CD4-positive, alpha-beta T cell treated with Interleukin-12 subunit alpha and Interleukin-12 subunit beta, for 1 hour (primary cell): ENCODE measurements at places on chromosomes 2 and 18.

DNA sequence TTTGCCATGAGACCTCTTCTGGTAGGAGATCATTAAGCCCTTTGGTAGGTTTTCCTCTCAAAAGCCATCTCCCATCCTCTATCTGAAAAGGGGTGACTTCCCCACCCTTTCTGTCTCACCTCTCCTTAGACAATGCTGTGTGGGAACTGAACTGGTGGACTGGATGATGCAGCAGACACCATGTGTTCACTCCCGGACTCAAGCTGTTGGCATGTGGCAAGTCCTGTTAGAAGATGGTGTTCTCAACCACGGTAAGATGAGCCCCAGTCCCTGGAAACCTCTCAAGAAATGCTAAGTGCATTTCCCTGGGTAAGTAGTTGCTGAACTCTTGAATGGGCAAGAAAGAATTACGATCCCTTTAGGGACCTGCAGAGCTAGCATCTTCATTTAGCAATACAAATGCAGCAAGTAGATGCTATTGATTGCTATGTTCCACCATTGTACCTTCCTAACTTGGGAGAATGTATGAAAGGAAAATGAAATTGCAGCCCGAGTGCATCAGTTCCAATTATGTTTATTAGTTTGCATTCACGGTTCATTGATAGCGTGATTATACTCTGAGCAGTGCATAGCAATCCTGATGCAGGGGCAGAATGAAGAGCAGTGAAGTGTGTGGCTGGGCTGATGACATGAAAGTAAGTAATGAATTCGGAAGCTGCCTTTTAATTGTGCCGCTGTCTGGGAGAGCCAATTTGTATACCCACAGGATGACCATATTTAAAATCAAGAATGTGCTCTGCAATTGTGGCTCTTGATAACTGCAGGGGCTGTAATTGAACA, 110.0 kb upstream of the MAP3K20 start:
- no peak for DNase-seq

DNA sequence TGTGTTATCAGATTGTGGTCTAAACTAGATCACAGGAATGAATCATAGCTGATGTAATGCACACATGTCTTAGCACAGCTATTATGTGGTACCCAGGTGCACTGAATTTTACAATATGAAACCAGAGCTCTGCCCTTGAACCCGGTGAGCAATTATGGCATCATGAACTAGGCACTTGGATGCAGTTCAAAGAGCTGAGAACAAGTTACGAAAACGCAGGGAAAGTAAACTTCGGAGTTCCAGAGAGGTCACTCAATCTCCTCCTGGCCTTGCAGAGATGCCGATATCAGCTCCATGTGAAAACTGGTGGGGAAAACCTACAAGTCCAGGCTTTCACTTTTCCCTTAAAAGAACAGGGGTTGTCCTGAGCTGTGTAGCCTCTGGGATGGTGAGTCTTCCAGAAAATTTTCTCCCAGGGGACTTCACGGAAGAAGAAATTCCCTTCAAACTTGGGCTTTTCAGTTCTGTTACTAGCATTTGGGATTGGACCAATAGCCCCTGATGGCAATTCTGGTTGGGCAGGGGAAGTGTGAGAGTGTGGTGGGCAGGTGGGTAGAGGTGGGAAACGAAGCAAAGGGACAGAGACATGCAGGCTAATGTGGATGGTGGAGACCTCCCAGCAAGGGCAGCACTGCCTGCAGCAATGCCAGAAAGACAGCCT, 71.1 kb upstream of the SH3BP4 start:
- DNase-seq: no peak

GRCh38 chr2:239803102-239803765, 221.9 kb downstream of the NDUFA10 start:
- DNase-seq: no peak

- no peak for DNase-seq
Observed at GRCh38 chr18:52242711-52243110, 97.3 kb upstream of the DCC start.

GRCh38 chr2:226813148-226813701, 13.6 kb upstream of the IRS1 start:
- DNase-seq: no peak

GRCh38 chr18:2559249-2559648, 12.1 kb downstream of the METTL4 start:
- DNase-seq: no peak

DNA sequence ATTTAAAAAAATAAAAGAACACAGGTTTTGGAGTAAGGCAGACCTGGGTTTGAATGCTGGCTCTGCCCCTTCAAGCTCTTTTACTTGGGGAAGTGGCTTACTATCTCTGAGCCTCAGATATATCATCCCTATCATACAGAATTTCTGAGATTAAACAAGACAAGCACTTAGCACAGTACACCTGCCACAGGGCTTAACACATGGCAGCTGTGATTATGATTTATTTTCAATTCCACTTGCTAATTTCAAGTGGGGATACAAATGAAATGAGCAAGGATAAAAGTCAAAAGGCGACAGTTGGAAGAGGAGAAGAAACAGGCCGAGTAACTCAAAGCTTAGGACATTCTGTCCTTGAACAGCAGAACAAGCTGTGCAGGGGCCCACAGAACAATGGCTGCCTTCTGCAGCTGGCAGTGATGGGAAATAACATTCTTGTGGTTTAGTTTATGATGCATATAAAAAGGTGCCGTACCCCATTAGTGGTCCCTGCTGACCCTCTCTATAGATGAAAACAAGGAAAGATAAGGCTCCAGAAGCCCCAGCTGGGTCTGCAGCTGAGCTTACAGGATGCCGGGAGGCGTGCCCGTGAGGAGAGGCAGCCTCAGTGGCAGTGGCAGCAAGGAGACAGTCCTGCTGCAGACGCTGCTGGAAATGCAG, 45.3 kb downstream of the KIF3C start:
- no peak for DNase-seq

- no peak for DNase-seq
Observed at GRCh38 chr2:200752332-200752731, 59.4 kb upstream of the BZW1 start.

GRCh38 chr2:214019229-214019972, 391.5 kb upstream of the VWC2L start:
- no peak for DNase-seq

DNA sequence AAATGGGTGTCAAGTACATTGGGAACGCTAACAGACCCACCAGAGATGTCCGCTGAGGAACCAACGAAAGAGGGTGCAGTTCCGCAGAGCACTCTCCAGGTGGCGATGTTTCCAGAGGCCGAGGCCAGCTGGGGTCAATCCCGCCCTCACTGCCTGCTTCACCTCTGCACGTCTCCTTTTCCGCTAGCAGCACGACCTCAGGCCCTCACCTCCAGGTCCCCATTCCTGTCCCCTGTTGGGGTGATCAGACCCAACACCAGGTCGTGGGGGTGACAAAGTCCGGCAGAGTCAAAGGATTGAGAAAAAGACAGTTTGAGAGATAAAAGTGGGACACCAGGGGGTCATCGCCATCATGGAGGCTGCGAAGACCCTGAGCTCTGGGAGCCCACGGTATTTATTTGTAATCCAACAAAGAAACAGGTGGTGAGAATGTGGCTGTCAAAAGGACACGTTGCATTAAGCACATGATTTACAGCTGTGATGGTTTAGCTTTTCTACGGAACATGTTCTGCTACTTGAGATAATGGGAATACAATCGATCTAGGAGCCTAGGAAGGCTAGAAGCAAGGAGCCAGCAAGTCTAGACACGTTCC, 27.3 kb downstream of the ZAP70 start:
- peak; percentile 54 for DNase-seq

DNA sequence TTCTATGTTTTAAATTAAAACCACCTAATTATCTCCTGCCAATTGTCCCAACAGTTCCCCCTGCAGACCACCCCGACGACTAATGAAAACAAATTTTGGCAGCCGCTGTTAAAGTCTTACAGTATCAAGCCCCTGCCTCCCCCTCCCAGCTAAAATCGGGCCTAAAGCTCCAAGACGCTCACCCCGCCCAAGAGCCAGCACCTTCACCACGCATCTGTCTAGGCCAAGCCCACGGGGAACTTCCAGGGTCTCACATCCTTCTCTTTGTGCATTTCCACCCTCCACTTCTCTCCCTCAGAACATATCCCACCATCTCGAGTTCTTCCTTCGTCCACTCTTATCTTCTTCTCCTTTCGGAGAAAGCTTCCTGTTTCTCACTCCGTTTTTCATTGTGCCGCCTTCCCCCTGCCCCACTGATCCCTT, 445 bp downstream of the PRPF40A start:
- DNase-seq: no peak

DNA sequence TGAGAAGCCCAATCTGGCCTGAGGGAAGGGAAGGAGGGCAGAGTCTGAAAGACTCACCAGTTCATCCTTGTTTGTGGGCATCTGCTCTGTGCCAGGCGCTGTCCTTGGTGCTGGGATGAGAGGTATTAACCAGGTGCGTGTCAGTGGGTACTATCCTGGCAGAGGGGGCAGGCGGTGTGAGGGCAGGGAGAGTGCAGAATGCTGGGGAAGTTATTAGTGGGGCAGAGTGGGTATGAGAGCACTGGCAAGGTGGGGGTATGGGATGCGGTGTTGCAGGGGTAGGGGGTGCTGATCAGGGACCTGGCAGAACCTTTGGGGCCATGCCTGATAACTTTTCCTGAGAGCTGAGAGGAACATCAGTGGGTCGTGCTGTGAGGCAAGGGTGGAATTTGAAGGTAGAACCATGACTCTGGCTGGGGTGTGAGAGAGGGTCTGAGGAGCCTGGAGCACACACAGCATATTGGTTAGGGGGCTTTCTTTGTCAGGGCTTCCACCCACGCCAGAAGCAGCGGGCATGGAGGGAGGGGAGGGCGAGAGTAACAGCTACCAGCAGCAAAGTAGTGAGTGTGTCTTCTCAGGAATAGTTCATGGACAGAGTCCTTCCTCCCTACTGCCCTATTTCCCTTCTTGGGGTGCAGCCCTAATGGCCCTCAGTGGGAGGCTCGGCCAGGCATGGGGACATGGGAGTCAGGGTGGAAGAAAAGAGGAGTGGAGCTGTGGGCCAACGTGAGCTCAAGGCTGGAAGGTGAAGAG, 290.7 kb downstream of the CYP26B1 start:
- no peak for DNase-seq

DNA sequence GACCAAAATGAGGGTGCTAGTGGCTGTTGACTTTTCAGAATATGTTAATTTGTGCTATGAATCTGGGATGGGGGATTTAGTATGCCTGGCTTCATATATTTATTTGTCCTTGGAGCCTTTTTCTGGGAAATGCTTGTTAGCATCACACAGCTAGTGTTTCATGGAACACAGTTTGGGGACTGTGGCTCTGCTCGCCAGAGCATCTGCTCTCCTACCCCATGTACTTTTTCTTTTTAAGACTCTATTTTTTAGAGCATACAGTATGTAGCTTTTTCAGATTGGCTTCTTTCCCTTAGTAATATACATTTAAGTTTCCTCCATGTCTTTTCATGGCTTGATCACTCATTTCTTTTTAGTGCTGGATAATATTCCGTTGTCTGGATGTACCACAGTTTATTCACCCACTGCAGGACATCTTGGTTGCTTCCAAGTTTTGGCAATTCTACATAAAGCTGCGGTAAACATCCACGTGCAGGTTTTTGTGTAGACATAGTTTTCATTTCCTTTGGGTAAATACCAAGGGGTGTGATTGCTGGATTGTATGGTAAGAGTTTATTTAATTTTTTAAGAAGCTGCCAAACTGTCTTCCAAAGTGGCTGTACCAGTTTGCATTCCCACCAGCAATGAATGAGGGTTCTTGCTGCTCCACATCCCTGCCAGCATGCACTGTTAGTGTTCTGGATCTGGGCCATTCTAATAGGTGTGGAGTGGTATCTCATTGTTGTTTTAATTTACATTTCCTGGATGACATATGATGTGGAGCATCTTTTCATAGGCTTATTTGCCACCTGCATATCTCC, 44.1 kb downstream of the EFR3B start:
- DNase-seq: no peak

DNA sequence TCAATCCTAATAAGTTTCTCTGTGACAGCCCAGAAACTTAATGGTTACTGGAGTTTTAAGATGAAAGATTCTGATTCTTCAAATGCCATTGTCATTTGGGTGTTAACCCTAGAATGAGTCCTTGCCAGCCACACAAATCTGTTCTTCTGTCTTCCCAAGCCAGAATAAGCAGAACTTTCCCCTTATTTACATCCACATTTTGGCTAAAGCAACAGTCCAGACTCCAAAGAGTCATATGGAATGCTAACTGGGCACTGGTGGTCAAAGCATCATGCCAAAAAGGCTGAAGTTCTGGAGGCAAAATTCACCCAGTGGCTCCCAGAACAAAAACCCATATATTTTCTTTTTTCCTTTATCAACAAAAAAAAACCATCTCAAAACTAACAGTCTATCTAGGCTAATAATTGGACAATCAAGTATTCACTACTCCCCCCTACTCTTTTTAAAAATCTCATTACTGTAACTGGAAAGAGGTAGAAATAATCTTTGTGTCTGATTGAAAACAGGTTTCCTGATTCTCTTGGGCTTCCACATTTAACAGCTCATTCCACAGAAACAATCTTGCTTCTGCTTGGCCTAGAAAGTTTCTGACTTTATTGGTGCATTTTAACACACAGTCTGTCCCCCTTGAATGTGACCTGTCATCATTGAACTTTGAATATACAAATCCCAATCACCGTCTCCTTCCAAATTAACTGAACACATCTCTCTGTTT, 89.6 kb upstream of the SETBP1 start:
- no peak for DNase-seq

DNA sequence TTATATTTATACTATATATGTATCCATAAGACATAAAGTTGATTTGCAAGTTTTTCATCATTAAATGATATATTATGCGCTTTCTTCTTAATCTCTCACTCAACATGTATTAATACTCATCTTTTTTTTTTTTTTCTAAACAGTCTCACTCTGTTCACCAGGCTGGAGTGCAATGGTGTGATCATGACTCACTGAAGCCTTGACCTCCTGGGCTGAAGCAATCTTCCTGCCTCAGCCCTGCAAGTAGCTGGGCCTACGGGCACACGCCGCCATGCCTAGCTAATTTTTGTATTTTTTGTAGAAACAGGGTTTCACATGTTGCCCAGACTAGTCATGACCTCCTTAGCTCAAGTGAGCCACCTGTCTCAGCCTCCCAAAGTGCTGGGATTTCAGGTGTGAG, 51.4 kb upstream of the MAP4K3 start:
- DNase-seq: no peak

- DNase-seq: no peak
Observed at GRCh38 chr2:167954495-167954894, 292.9 kb downstream of the STK39 start.

GRCh38 chr2:187310701-187311100, 137.4 kb downstream of the CALCRL start:
- DNase-seq: no peak
